ENCODE measurements at places on chromosomes 6 and 20.

DNA sequence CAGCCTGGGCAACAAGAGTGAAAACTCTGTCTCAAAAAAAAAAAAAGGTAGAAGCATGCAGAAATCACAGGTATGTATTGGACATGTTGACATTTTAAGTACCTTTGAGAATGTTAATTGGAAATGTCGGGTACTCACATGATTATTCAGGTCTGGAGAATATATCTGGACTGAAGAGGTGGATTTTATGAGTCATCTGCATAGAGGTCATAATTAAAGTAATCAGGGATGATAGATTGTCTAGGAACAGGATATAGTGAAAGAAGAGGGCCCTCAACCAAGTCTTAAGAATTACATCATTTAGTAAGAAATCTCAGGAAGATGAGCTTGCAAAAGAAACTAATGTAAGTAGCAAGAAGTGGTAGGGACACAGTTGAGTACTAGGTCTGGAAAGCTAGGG lies 212.5 kb downstream of the UTRN start:
- no peak for DNase-seq

DNA sequence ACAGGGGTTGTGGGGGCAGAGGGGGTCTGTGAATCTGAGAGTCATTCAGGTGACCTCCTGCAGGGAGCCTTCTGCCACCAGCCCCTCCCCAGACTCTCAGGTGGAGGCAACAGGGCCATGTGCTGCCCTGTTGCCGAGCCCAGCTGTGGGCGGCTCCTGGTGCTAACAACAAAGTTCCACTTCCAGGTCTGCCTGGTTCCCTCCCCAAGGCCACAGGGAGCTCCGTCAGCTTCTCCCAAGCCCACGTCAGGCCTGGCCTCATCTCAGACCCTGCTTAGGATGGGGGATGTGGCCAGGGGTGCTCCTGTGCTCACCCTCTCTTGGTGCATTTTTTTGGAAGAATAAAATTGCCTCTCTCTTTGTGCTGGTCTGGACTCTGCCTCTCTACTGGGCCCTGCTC lies 10.7 kb downstream of the GTSF1L start:
- DNase-seq = no peak

GRCh38 chr20:44284032-44284431 lies 27.0 kb downstream of the FITM2 start:
- DNase-seq = no peak

GRCh38 chr20:47782076-47782475 lies 3.2 kb downstream of the SULF2 start:
- no peak for DNase-seq

GRCh38 chr6:31829633-31830283 lies 2.2 kb downstream of the HSPA1B start:
- peak; percentile 51 for DNase-seq

GRCh38 chr6:37557645-37558114 lies 58.0 kb upstream of the CCDC167 start:
- no peak for DNase-seq

GRCh38 chr6:169520104-169520503 lies 181.7 kb downstream of the WDR27 start:
- DNase-seq = peak; percentile 72

DNA sequence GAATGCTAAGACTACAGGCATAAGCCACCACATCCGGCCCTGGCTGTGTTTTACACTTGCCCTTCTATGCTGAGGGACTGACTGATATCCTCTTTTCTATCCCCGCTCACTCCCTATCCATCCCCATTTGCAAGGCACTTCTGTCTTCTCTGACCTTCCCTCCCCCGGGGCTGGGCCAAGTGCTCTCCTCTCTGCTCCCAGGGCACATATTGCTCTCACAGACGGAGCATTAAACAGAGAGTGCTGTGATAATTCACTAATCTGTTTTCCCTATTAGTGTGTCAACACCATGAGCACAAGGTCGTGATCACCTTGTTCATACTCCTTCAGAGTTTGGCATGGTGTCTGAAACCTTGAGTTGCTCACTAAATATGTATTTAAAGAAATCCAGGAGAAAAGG lies 9.0 kb upstream of the SLC2A12 start:
- no peak for DNase-seq

DNA sequence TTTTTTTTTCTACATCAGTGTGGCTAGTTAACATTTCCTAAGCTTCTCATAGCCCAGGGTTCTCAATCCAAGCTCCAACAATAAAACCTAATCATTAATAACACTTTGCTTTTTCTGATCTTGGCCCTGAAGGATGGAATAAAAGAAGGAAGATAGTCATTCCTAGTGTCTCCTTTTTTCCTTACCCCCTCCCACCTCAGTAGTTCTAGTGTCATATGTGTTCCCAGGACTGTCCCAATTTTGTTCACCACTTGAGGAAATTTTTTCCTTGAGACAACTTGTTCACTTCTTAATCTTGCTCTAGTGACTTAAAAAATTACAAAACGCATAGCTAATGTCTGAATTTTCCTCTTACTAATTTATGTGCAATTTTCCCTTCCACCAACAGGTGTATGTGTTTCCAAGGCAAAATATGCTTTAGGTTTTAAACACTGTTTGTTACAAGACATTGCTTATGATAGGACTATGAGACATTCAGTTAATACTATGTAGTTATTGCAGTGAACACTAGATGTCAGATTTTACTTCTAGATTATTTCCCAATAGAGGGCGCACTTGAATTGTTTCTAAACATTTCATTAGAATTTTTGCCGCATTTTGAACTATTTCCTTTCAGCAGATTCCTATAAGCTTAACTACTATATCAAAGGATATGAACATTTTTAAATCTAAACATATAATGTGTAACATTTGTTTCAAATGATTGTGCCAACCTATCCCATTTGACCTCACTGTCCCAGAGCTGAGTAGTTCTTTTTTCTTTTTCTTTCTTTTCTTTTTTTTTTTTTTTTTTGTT lies 18.5 kb upstream of the C6orf141 start:
- DNase-seq = peak; percentile 57

- no peak for DNase-seq
These were observed 179.8 kb upstream of the BMP5 start for GRCh38 chr6:56055081-56055704.

DNA sequence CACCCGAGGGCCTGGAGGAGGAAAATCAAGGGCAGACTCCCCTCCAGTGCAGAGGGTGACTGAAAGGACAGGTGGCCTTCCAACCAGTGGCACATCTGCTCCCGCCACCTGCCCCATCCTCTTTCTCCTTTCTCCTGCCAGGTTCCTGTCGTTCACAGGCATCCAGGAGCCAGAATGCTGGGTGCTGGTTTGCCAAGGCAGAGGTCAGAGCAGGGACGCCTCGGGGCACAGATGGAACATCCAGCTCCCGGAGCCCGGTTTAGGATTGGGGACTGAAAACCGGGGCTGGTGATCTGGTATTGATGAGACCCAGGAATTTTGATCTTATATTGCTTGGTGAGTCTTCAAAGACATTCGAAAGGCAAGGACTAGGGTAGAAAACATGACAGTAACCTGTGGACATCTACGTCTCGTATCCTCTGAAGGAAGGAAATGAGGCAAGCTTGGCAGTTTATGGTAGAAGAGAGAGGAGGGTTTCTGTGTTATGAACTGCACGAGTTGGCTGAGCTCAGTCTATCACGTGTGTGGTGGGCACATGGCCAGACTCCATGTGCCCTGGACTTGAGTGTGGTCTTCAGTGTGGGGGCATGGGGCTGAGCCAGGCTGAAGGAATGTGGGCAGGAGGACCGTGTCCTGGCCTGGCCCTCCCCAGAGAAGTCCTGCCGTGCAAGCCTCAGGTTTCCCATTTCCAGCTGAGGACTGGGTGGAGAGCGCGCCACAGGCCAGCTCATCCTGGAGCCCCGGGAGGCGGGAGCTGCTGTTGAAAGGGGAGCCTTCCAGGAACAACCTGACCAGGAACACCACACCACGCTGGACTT lies 74.2 kb downstream of the IRF4 start:
- no peak for DNase-seq

DNA sequence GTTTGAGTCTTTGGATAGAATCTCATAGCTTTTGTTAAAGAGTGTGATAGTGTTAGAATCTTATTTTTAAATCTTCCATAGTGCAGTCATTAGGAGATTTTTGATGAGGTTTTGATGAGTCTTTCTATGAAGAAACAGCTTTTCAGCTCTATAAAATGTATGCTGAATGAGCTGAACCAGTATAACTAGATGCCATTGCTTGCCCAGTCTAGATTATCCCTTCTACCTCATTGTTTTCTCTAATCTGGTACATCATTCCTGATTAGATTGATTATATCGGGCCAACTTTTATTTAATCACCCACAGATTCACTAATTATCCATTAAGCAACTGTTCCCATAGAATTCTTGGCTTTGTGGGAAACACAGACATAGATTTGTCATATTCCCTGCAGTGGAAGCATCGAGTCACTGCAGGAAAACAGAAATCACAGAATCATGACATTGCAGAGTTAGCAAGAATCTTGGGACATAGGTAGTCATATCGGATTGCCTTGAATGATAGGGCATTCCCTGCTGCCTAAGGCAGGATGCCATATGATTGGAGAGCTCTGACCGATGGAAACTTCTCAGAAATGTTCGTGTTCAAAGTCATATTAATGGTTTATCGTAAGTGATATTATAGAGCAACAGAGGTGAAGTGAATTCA lies 882.7 kb upstream of the FLRT3 start:
- peak; percentile 16 for DNase-seq

GRCh38 chr20:38543014-38543906 lies 37.7 kb upstream of the ADIG start:
- DNase-seq = peak; percentile 10

- DNase-seq = no peak
These were observed 31.6 kb upstream of the RGS17 start for GRCh38 chr6:153162646-153163045.

DNA sequence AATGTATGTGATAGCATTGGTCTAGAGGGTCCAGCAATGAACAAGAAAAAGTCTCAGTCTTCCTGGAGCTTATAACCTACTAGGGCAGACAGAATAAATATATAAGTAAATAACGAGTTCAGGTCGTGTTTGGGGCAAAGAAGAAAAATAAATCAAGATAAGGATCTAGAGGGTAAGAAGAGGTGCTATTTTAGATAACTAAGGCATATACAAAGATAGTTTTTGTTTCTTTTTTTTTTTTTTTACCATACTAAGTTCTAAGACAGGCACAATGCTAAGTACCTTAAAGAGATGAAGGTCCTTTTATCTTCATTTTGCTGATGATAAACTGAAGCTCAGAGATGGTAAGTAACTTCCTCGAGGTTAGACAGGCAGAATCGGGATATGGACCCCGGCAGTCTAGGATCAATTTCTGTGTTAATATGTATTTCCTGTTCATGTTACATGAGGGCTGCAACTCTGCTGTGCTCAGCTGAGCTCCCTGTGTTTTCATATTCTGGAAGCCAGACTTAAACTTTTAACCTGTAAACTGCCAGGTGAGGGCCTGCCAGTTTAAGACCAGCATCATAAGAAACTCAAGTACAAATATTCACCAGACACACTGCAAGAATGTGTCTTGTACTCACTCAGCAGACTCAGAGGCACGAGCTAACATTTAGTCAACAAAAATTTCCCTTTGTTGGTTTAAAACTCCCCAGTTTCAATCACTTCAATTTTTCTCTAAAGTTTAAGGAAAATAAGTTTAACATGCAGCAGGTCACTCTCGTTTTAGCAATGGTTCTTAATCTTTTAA lies 23.3 kb downstream of the SESN1 start:
- DNase-seq = no peak

- no peak for DNase-seq
These were observed 21.8 kb upstream of the UFL1 start for GRCh38 chr6:96499781-96500180.

DNA sequence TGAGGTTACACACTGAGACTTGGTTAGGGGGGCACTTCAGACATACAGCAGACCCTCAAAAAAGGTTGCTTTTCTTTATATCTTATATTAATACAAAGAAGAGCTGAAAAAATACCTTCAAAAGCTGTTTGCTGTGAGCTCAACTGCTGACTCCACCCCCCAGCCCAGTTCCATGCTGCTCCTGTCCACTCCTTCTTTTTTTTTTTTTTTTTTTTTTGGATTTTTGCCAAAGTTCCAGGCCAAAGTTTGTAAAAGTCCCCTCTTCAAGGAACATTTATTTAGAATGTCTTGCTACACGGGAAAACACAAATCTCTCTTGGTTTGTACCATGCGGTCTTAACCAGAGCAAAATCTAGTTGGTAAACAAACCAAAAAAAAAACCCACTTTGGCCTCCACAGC lies 85.3 kb upstream of the AKAP12 start:
- no peak for DNase-seq

DNA sequence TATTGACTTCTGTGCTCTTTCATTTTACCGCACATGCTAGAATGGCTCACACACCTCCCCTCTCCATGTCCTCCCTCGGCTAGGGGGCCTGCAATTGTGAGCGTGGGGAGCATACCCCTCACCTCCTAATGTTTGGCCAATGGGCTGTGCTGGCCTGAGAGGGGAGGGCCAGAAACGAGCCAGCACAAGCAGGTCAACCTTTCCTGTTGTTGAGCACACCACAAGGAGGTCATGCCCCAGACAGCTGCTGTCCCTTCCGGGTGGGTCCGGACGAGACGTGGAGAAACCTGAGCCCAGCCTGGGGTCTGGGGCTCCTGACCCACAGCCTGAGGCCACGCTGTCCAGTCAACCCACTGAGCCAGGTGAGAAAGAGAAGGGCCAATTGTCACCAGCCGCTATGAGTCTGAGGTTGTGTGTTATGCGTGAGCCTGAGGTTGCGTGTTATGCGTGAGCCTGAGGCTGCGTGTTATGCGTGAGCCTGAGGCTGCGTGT lies 77.4 kb downstream of the TTLL2 start:
- DNase-seq = no peak

DNA sequence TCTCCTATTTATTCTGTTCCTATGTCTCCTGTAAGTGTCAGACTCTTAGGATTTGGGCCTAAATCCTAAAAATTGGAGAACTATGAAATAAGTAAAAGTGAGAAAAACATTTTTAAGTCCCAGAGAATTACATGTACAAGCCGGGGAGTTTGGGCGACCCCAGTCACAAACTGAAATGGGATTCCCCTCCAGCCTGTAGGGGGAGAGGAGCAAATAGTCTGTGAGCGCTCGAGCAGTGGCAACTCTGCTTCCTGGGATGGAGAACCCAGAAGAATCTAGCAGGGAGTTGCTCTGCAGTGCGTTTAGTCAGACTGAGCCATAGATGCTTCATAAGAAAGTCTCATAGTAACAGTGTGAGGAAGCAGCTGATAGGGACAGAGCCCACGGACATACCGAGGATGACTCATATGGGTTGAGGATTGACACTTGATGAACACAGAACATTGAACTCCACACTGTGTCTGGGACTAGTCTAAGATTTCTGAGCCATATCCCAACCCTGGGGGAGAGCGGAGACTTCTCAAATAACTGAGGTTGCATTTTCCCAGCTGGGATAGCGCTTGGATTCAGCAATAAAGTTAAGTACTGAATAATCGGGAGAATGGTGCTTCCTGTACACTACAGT lies 437.2 kb downstream of the BCKDHB start:
- DNase-seq = peak; percentile 53
